ENCODE measurements at places on chromosomes 16 and 17. TPM values are rescaled to one million over a fixed set of nuclear protein-coding genes. Genes with fewer than 3 reads are reported as not detected.
A peak's percentile ranks its signal among the peaks of the same experiment; 100 is the strongest.

Gene APRT
- total RNA-seq = 105 TPM

Gene HSD3B7
- 40.5 TPM for total RNA-seq

Gene NPW
- not detected for total RNA-seq

GRCh38 chr17:82794781-82795482 is 43.1 kb downstream of the TBCD start:
- H3K27me3 ChIP-seq = no peaks in the 10 kb centered on the region
- no peaks in the 10 kb centered on the region for H3K36me3 ChIP-seq
- no peak for DNase-seq
- H3K4me1 ChIP-seq = no peaks in the 10 kb centered on the region

- no peaks in the 10 kb centered on the region for H3K4me1 ChIP-seq
- H3K4me3 ChIP-seq = no peak overlapping the region
- no peaks in the 10 kb centered on the region for H3K27me3 ChIP-seq
- H3K27ac ChIP-seq = no peak overlapping the region
- H3K36me3 ChIP-seq = no peaks in the 10 kb centered on the region
- DNase-seq = no peak
Observed at GRCh38 chr16:68866933-68867332, 23.6 kb downstream of the TANGO6 start.

Gene C16orf89
- total RNA-seq = 5.4 TPM

- DNase-seq = peak; percentile 96
- H3K4me3 ChIP-seq = peak within 1 kb of the TSS; percentile 55
- H3K27ac ChIP-seq = peak within 1 kb of the TSS; percentile 62
- H3K36me3 ChIP-seq = peaks cover 6% of the 10 kb centered on the region
- no peaks in the 10 kb centered on the region for H3K27me3 ChIP-seq
- H3K4me1 ChIP-seq = peaks cover 6% of the 10 kb centered on the region
Observed at GRCh38 chr17:2029911-2030778, at the start of gene DPH1. Gene DPH1 (plus strand): TSS chr17:2030153. CDS start chr17:2030170, 17 bp downstream.

DNA sequence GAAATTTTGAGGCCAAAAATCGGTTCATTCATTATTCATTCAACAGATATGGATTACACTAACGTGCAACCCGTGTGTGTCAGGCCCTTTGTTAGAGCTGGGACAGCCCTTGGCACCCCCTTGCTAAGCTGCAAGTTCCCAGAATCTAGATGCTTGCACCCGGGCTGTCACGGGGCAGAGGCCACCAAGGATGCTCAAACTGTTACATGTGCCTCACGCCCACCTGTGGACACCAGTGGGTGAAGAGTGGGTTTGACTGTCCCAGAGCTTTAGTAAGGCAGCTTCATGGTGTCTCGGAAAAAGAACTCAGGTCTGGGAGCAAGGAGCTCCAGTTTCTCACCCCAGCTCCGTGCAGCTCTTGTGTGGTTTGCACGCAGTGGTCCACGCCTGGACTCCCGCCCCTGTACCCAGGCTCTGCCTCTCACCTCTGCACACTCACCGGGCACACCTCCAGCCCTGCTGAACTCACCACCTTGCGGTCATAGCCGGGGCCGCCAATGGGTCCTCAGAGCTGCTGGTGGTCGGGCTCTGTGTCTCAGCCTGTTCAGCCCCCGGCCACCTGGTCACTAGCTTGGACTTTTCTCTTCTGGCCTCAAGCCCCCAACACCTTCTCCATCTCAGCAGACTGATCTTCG is 53.7 kb upstream of the CACNG4 start:
- no peak for DNase-seq
- H3K4me3 ChIP-seq = no peak overlapping the region
- no peaks in the 10 kb centered on the region for H3K36me3 ChIP-seq
- H3K4me1 ChIP-seq = no peaks in the 10 kb centered on the region

DNA sequence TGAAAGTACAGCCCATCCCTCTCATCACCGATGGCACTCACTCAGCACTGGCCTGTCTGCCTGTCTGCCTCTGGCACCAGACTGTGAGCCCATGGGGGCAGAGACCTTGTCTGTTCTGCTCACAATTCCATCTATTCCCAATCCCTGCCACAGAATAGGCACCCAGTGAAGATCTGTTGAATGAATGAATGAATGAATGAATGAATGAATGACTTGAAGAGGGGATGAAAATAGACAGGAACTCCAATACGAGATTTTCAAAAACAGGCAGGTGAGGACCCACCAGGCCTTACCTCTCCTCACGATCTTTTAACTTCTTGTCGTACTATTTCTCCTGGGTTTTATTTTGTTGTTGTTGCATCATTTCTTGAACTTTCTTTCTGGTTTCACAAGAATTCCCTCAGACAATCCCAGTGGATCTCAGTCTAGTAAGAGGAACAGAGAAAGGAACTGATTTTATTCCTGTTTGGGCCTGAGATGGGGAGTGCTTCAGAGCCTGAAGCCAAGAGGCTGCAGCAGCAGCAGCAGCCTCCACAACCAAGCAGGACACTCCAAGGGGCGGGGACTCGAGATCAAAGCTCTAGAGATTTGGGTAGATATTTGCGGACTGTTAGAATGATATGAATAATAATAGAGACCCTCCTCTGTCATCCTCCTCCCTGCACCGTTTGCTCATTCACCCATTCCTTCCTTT is 17.7 kb downstream of the KRT9 start:
- H3K27me3 ChIP-seq = no peaks in the 10 kb centered on the region
- no peak overlapping the region for H3K4me3 ChIP-seq
- H3K27ac ChIP-seq = no peak overlapping the region
- peaks cover under 1% of the 10 kb centered on the region for H3K4me1 ChIP-seq
- H3K36me3 ChIP-seq = no peaks in the 10 kb centered on the region

GRCh38 chr17:50922107-50922506 is 56.0 kb upstream of the TOB1 start:
- H3K27me3 ChIP-seq = no peaks in the 10 kb centered on the region
- no peak overlapping the region for H3K4me3 ChIP-seq
- no peaks in the 10 kb centered on the region for H3K4me1 ChIP-seq
- DNase-seq = no peak
- no peaks in the 10 kb centered on the region for H3K36me3 ChIP-seq

DNA sequence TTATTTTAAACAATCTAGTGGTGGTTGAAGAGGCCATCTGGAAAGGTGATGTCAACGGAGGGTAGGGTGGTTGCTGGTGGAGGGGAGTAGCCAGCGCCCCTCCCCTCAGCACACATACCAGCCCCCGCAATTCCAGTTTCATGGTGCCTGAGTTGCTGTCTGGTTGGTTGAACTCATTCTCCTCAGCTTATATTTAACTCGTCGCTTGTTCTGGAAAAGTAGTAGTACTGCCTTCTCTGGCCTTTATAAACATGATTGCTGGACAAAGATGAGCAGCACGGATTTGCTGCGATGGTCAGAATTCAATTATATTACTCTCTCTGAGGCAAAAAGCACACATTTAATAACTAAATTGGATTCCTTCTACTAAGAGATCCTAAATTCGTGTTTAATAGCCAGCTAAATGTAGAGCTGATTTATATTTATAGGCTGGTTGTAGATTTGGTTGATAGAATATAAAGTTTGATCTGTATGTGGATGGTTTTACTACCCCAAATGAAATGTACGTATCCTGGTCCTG is 238.0 kb upstream of the TBX2 start:
- no peak overlapping the region for H3K4me3 ChIP-seq
- H3K27ac ChIP-seq = peak overlapping the region; percentile 8
- no peaks in the 10 kb centered on the region for H3K36me3 ChIP-seq
- peak; percentile 75 for DNase-seq
- no peaks in the 10 kb centered on the region for H3K27me3 ChIP-seq

Gene NPB
- total RNA-seq = 0.66 TPM

- H3K27ac ChIP-seq = no peak overlapping the region
- no peak for DNase-seq
- no peaks in the 10 kb centered on the region for H3K27me3 ChIP-seq
- H3K4me1 ChIP-seq = no peaks in the 10 kb centered on the region
- no peaks in the 10 kb centered on the region for H3K36me3 ChIP-seq
Observed at GRCh38 chr17:53166731-53167130, 656.0 kb upstream of the KIF2B start.

Measured in kidney (tissue), 22 donors.